Motor neuron (in vitro differentiated cells): ENCODE measurements at places on chromosomes 5 and 9.

DNA sequence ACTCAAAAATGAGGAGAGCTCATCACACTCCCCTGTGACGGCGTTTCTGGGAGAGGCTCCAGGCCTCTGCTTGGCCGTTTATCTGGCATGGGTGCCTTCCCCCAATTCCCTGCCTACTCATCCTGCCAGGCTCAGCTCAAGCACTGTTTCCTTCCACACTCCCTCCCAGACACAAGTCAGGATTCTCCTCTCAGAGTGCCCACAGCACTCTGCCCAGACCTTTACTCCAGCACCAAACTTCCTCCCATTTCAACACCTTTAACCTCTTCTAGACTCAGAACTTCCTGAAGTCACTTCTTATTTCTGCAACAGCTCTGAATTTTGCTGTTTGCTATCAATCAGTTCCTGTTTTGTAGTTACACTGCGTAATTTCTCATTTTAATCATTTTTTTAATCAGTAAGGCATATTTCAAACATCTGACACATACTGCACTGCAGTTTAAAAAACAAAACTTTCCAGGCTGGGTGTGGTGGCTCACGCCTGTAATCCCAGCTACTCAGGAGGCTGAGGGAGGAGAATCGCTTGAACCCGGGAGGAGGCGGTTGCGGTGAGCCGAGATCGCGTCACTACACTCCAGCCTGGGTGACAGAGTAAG is 16.0 kb downstream of the TRMO start:
- ATAC-seq, result no peak

DNA sequence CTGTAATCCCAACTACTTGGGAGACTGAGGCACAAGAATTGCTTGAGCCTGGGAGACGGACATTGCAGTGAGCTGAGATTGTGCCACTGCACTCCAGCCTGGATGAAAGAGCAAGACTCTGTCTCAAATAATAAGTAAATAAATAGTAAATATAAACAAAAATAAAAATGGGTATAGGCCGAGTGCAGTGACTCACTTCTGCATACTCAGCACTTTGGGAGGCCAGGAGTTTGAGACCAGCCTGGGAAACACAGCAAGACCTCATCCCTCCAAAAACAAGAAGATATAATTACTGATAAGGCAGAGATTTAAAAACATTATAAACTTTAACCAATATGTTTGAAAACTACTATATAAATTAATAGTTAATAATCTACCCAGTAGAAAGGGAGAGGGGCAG is 37.8 kb upstream of the SUSD1 start:
- ATAC-seq, result no peak

- ATAC-seq, result peak; percentile 76
Observed at GRCh38 chr5:178839319-178839704, 20.4 kb upstream of the ZNF354B start.

GRCh38 chr9:21778304-21778703 is 24.1 kb upstream of the MTAP start:
- no peak for ATAC-seq

GRCh38 chr9:99075246-99075912 is 29.5 kb upstream of the TGFBR1 start:
- ATAC-seq, result no peak

DNA sequence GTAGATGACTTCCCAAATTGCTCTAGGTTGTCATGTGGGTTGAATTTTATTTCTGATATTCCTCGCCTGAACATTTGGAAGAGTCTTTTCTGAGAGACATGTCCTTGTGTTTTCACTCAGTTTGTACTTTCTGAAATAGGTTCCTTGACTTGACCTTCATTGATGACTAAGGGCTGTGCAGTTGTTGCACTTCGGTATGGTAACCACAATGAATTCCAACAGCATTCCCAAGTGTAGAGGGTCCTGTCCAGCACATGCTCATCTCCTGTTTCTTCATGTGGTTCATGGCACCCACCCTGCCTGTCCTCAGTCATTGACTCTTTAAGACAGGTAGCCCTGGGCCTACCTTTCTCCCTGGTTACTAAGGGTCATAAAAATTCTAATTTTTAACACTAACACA is 527.8 kb downstream of the MTRR start:
- ATAC-seq, result no peak

DNA sequence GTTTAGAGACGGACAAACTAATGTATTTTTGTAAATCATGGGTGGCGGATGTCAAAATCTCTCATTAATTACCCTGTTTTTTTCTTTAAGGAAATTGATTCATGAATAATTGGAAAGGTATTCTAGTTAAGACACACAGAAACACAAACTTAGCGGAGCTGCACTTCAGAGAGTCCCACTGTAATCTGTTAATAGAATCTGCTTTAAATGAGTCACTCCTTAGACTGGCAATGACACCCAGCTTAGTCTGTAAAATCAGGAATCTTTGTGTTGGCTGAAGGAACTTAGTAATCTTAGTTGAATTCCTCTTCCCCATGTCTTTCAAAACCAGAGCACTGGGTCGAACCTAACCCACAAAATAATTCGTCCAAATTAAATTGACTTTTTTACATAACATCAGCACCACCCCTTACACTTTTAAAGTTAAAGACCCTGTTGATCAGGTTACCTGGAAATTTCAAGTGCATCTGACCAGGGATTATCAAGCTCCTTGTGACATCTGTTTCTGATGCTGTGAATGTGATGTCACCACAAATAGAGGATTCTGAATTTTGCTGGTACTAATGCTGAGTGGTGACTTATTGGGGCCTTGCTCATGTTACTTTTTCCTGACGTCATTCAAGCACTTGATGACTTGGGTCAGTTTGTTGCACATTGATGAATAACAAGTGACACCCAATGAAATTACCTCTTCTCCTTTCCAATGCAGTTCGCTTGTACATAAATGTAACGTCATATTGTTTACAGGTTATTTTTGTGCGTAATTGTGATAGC is 313.6 kb downstream of the KCTD16 start:
- no peak for ATAC-seq

DNA sequence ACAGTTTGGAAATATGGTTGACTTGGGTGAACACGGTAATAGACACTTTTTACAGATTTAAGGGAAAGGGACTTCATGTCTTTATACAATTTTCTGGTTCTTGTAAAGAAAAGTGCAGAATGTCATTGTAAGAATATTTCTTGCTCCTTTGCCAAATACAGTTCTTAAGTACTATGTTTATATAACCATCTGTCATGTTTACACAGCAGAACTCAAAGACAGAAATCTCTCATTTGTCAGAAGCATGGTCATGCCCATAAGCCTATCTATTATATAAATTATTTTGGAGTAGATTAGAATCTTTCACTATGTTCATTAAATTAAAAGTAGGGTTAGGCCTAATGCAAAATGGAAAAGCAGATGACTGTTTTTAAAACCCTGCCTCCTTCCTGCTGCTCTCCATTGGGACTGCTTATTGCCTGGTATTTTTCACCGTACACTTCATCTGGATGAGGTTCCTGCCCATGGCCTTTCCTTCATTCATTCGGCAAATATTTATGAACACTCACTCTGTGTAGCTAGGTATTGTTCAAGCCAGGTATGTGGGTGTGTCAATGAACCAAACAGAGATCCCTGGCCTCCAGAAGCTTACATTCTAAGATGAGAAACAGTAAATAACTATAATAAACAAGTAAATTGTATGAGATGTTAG is 558.1 kb downstream of the NR2F1-AS1 start:
- ATAC-seq, result no peak

GRCh38 chr5:168706655-168707069 is 127.5 kb upstream of the PANK3 start:
- ATAC-seq, result peak; percentile 74

GRCh38 chr9:127166651-127167524 is 44.5 kb upstream of the ANGPTL2 start:
- no peak for ATAC-seq

DNA sequence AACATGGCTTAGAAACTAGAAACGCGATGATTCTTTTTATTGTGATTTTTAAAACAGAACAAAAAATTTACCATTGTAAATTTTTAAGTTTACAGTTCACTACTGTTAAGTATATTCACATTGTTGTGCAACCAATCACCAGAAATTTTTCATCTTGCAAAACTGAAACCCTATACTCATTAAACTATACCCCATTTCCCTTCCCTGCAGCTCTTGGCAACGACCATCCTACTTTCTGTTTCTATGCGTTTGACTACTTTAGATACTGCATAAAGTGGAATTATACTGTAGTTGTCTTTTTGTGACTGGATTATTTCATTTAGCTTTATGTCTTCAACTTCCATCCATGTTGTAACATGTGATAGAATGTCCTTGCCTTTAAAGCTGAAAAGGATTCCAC is 52.5 kb downstream of the SPOCK1 start:
- no peak for ATAC-seq

GRCh38 chr5:81717860-81718259 is 33.0 kb downstream of the SSBP2 start:
- ATAC-seq, result no peak
